ENCODE measurements at places on chromosomes 5 and 9. TPM values are rescaled to one million over a fixed set of nuclear protein-coding genes. Genes with fewer than 3 reads are reported as not detected.

DNA sequence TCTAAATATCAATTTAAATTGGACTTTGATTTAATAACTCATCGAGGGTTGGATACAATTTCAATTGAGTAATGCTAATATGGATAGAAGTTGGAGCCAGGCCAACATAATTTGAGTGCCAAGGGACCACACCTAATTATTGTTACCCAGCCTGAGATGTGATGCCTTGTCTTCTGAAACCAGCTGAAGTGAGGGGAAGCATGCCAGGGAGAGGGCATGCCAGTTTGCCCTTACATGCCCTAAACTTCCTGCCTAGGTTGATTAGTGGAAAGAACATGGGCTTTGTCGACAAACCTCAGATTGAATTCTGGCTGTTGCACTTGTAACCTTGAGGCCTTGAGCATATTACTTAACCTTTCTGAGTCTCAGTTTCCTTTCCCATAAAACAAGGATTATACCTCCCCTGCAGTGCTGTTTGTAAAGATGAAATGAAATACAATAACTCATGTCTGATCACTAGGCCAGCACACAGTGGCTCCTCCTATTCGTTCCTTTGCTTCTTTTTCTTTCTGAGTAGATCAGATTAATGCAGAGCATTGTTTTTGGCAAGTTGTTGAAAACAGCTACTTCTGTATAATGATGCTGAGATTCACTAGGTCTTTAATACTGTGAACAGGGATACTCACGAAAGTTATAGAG is 412.8 kb downstream of the TLE4 start:
- no peak for DNase-seq

DNA sequence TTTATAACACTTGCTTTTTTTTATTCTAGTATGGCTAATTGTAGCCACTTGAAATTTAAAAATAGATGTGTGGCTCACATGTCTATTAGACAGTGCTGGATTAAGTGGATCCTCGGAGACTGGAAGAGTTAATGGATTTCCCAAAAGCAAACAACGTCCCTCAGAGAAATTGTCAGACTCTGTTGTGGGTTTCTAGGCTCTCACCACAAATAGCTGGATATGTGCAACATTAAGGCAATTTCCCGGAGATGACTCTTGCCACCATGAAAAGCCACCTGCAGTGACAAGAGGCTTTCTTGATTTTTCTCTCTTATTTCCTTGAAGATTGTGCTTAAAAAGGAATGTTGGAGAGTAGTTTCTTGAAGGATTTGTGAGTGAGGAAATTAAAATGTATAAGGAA is 43.2 kb downstream of the TMEM167A start:
- no peak for DNase-seq

- no peak for DNase-seq
Observed at GRCh38 chr5:62614355-62614754, 35.7 kb downstream of the LRRC70 start.

Gene PTPN3
- 2.1 TPM for polyA plus RNA-seq

Gene SPINK4
- not detected for polyA plus RNA-seq

- DNase-seq, result no peak
Observed at GRCh38 chr5:68395302-68395701, 179.7 kb downstream of the PIK3R1 start.

DNA sequence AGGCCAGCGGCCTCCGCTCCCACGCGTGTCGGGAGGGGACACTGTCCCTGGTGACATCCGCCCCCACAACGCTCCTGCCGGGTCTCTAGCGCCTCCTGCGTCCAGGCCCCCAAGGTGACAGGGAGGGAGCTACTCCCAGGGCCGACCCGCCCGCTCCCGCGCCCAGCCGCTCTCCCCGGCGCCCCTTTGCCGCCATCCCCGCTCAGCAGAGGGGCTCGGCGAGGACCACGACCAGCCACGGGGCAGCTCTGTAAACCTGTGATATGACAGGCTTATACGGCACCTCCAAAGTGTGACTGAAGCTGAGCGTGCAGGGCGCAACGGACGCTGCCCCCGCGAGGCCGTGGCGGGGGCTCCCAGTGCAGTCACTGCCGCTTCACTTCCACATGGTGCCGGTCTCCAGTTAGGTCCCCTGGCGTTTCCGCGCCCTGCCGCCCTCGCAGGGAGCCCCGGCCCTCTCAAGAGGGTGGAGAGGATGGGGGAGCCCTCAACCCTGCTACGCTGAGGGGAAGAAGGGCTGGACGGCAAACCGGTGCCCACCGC is 978 bp upstream of the ADCY2 start:
- DNase-seq, result no peak

Gene ATOX1
- 41.4 TPM for polyA plus RNA-seq

DNA sequence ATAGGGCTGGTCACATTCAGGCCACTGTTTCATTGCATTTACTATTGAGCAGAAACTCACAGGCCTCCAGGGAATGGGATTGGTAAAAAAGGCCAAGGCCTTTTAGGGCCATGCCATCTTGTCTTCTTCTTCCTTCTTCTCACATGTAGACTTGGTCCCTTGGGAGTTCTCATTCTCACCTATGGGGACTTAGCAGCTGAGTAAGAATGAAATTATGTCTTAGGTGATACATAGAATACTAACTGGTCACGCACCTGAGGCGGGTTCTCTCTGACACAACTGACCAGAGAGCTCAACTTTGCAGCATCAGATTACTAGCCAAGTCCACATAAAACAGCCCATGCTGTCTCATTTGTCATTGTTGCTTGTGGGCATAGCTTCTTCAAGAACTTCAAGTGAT is 641.8 kb downstream of the EFNA5 start:
- no peak for DNase-seq

Gene CFAP77
- not detected for polyA plus RNA-seq

- no peak for DNase-seq
Observed at GRCh38 chr9:122179690-122180074, 20.0 kb downstream of the MORN5 start.

GRCh38 chr9:127926906-127927200 is 3.7 kb downstream of the PIP5KL1 start:
- no peak for DNase-seq

DNA sequence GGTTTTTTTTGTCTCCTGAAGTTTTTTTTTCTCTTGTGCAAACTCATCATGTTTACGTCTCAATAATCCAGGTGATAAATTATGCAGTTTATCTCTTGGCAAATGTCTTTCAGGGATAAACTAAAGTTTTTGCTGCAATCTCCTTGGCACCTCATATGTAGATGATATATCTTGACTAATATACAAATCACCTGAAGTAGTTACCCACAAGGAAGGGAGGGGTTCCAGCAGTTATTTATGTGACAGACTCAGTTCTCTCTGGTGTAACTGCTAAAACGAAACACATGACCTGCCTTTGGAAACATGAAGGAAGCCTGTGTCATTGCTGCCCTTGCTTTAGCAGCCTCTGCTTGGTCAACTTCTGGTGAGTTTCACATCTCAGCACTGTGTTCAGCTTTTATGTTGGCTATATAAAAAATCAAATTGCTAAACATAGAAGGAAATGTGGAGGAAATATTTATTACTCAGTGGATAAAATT is 39.3 kb upstream of the KIAA1958 start:
- DNase-seq, result no peak

Gene APC
- polyA plus RNA-seq, result 24.4 TPM

DNA sequence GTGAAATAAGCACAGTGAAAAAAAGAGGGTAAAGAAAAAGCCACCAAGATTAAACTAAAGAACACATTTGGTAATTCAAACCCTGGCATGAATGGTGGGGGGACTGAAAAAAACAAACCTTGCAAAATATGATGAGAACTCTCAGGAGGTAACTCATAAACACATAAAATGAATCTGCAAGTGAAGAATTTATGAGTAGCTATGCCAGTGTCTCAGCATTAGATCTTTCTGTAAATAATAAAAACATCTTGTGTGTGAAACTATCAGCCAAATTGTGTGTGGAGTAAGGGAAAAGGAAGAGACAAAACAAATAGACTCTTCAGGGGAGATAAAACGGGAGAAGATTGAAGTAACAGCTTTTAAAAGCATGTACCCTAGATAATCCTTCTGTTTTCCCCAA is 129.6 kb upstream of the SPEF2 start:
- no peak for DNase-seq

Gene FER
- polyA plus RNA-seq, result 8.9 TPM

DNA sequence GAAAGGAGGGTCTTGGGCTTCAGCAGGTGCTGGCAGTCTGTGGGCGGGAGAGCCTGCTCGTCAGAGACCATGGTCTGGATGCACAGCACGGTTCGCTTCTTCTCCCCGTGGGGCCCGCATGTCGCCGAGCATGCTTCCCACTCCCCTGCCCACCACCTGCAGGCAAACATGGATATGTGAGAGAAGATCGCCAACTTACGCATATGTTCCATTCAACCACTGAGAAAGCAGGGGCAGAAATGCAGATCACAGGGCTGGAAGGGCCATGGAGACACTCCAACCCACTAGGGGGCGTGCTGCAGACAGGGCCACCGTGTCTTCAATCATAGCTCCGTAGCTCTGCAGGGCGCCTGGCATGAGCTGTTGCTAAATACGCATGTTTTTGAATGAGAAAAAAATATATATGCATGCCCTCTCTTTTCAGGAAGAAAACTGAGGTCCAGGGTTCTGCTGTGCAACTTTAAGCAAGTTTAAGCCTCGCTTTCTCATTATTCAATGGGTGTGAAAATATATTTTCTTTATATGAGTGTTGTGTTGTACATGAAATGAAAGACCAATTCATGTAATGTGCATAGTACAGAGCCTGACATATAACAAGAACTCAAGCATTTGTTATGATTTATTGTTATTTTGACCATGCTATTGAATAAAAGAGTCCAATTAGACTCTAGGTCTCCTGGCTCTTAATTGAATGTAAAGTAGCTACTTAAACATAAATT is 148.0 kb downstream of the TARS1 start:
- no peak for DNase-seq

- no peak for DNase-seq
Observed at GRCh38 chr5:7852542-7852941, 1.6 kb upstream of the CFAP90 start.

GRCh38 chr5:160524827-160525226 is 103.2 kb downstream of the PTTG1 start:
- DNase-seq, result no peak

- no peak for DNase-seq
Observed at GRCh38 chr9:130010151-130010988, 32.6 kb downstream of the FNBP1 start.

Gene CMYA5
- 230 TPM for polyA plus RNA-seq

Gene QRFP
- 0.33 TPM for polyA plus RNA-seq

Gene CNTNAP3
- 2.8 TPM for polyA plus RNA-seq

DNA sequence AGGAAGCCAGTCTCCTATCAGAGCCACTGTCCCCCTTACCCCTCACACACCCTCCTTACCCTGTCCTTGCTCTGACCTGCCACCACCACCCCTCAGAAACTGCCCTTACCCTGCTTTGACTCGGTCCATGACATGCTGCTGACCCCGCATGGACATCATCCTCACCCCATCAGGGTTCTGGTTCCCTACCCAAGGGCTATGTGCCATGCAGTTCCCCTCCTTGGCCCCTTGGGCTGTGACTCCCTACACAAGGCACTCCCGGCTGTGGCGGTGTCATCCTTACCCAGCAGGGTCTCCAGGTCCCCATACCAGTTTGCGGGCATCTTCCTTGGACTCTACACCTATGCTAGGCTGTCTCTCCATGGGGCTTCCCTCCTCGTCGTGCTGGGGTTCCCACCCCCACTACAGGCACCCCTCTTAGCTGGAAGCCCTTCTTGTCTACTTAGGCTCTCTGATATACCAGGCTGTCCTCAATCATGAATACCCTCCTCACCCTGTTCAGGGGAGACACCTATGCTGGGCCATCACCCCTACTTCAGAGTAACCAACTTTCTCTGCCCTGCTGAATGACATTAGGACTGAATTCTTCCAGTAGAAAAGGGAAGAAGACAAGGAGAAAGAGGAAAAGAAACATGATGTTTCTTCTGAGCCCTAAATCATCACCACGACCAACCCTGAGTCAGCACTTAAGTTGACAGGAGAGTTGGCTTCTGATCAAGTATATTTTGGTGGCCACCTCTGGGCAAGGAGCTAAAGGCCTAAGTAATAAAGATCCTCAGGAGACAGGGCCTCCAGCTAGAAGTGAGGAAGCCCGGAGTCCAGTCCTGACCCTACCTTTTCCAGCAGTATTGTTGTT is 115.2 kb downstream of the GCNT1 start:
- no peak for DNase-seq

Gene LCN10
- polyA plus RNA-seq, result 20.2 TPM

DNA sequence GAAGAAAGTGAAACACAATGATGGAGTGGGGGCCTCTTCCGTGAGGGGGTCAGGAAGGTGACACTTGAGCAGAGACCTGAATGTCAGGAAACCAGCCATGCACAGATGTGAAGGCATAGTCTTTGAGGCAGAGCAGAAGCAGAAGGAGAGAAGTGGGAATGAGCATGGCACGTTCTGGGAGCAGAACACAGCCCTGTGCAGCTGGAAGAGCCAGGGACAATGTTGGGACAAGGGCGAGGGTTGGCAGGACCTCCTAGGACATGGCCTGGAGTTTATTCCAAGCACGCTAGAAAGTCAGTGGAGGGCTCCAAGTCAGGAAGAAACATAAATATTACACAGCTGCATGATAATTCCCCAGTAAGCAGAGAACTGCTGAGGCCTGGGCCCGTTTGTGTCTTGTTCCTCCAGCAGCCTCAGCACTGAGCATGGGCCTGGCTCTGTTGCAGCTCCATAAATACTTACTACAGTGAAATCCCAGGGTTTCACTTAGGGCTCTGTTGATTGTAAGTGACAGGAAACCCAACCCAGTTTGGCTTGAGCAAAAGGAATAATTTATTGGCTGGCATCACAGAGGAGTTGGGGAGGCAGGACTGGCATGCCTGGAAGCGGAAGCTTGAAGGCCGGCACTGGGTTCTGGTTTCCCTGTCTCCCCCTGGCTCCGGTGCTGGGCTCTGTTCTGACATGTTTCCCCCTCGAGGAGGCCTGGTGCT is 66.2 kb downstream of the MVB12B start:
- DNase-seq, result no peak

DNA sequence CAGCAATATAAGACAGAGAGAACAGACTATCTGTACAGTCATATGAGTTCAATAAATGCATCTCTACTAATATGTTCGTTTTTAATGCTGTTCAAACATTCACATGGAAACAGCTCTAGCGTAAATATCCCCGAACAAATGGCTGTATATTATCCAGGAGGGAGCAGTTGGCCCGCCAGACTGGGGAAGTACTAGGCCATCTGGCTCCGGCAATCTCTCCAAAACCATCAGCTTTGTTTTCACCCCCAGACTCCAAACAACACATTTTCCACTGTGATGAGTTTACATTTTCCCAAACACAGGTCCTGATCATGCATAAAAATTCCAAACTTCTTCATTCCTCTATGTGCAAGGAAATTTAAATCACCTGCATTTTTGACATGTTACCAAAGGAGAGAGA is 8.7 kb downstream of the EBF1 start:
- peak; percentile 83 for DNase-seq

Gene MCC
- polyA plus RNA-seq, result 15.1 TPM

Gene RLN2
- 0.63 TPM for polyA plus RNA-seq

Gene HAVCR1
- not detected for polyA plus RNA-seq

GRCh38 chr9:126515001-126515872 is 98.5 kb upstream of the LMX1B start:
- no peak for DNase-seq

Gene NPR2
- polyA plus RNA-seq, result 22.4 TPM

GRCh38 chr5:68345582-68345981 is 130.0 kb downstream of the PIK3R1 start:
- DNase-seq, result no peak

Gene ANKRD20A1
- polyA plus RNA-seq, result 0.33 TPM

Gene C9orf78
- 46.7 TPM for polyA plus RNA-seq

Measured in forelimb muscle (tissue), 1 donor.